ENCODE measurements at places on chromosomes 2 and 18. TPM values are rescaled to one million over a fixed set of nuclear protein-coding genes. Genes with fewer than 3 reads are reported as not detected.

DNA sequence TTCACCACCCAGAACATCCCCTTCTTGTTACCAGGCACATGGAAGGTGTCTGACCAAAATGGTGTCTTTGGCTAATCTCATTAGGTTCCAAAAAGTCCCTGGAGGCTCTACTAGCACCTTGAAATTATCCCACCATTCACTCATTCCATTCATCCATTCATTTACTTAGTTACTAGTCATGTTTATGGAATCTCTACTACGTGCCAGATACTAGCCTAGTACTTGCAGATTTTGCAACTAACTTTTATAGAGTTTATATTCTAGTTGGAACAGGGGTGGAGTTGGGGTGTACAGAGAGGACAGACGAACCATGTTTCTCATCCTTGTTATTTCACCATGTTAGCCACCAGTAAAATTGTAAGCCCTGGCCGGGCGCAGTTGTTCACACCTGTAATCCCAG, 4.0 kb upstream of the NOP58 start:
- no peak for DNase-seq

GRCh38 chr2:222797261-222797660, 63.6 kb upstream of the ACSL3 start:
- DNase-seq: no peak

GRCh38 chr2:69687971-69688611, 44.6 kb upstream of the AAK1 start:
- DNase-seq: no peak

DNA sequence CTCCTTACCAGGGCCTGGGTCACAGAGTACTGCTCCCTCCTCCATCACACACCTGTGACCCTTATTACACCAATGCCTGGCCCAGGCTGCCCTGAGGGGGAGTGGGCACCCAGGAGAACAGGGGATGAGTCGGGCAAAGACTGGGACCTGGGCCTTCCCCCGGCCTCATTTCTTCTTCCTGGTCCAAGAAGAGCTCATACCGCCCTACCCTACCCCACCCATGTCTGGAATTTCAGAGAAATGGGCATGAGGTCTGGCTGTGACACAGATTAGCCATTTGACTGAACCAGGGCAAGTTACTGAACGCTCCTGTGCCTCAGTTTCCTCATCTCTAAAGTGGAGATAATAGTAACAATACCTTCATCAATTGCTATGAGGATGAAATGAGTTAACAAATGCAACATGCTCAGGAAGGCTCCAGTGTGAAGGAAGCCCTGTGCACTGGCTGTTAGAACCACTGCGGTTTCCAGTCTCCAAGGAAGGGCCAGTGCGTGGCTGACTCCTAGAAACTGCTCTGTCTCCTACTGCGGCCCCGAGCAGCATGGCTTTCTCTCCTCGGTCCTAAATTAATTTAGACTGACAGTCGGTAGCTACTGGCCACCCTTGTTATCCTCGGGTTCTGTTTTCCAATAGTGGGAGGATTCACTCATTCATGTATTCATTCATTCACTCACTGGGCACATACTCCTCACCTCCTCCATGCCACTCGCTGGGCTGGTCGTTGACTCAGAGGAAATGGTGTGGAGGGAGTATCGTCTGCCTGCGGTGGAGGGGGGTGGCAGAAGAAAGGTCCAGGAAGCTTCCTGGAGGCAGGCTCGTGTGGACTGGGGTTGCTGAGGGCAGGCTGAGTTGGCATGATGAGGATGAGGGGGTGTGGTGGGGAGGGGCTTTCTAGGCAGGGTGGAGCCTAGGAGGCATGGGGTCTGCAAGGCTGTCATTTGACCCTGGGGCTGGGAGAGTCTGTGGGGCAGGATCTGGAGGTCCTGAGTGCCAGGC, 175.6 kb downstream of the GLI2 start:
- no peak for DNase-seq

DNA sequence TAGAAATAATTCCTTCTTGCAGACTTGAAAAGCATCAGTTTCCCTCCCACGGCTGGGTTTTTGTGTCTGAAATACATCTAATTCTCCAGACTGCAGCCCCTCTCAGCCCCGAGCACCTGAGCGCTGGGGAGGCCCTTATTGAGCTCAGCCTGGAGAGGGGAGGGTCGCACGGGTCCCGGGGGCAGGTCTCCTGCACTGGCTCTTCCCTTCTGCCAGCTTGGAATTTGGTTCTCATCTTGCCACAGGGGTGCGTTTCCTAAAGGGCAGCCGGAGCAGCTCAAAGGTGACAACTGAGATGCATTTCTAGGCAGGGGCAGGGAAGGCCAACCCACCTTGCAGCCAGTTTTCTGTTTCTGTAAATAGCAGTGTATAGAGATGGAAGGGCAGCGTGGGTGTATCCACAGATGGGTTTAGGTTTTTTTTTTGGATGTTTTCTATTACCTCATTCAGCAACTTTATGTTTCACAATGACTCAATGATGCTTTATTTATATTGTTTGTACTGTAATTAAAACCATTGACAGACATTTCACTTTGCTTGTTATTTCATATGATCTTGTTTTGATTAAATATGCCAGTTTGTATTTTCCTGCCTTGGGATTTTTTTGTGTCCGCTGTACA, 37.0 kb downstream of the GBX2 start:
- no peak for DNase-seq

Gene LDLRAD4
- total RNA-seq: 41.0 TPM

Gene MC5R
- total RNA-seq: not detected

Data from mucosa of descending colon (tissue), 3 donors.